ENCODE measurements at places on chromosomes 5 and 9.
A peak's percentile ranks its signal among the peaks of the same experiment; 100 is the strongest.

DNA sequence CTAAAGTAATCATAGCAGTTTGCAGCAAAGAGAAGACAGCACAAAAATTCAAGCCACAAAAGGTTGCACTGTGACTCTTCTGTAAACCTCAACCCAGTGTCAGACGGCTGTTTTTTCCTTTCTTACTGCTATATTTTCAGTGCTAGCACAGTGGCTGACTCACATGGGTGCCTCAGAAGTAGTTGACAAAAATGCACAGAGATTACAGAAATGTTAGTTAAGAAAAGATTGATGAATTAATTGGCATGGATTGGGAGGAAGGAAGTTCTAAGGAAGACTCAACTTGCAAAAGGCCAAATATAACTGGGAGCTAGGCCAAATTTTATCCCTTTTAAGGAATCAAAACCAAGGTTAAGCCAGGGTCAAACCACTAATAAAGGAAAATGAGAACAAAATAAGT lies 43.7 kb upstream of the ITGA1 start:
- DNase-seq: peak; percentile 91

DNA sequence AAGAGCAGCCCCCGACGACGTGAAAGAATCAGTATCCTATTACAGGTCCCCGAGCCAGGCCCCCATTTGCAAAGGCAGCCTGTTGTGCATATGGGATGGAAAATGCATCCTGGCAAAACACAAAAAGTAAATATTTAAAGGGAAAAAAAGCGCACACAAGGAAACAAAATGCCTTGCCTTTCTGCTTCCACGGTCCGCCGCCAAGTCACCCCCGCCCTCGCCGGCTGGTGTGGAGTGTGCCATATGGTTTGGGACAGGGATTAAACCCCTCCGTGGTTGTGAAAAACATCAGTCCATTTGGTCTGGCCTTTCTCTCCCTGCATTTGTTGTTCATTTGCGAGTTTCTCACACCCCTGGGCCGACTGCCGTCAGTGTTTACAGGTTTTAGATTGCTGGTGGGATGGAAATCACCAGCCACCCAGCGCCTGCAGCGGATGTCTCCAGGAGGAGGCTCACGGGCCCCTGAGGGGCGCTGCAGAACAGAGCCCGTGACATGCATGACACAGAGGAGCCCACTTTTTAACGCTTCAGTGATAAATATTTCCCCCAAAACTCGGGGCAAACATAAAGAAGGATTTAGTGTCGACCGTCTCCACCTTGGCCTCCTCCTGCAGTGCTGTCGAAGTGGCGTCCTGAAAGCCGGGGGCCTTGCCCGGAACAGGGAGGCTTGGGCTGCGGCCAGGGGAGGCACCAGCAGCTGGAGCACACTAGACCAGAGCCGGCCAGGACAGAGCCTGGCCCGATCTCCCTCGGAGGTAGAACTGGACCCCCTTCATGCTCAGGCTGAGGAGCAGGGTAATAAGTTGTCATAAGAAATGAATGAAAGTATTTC lies 161.5 kb downstream of the HSD17B3 start:
- DNase-seq: peak; percentile 14

DNA sequence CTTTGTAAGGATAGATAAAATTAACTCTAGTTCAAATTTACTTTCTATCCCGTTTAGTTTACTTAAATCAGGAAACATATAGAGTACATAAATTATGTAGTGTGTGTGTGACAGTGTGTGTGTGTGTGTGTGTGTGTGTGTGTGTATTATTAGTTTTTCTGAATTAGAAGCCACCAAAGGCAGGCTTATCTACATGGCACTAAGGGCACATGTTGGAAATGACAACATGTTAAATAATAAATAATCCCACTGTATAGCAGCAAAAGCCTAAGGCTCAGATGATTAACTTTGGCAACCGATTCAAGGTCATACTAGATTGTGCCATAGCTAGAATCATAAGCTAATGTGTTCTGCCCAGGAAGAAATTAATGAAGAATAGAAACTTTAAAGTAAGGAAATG lies 54.6 kb downstream of the MEGF9 start:
- DNase-seq: no peak

- peak; percentile 78 for DNase-seq
Measured at GRCh38 chr5:73654171-73654811, 28.3 kb downstream of the ARHGEF28 start.
